PC-3 (cell line): ENCODE measurements at places on chromosomes 7 and 10.

GRCh38 chr10:125206623-125207022 is 46.3 kb upstream of the CTBP2 start:
- no peaks in the 10 kb centered on the region for H3K36me3 ChIP-seq
- no peak overlapping the region for H3K4me3 ChIP-seq
- no peaks in the 10 kb centered on the region for H3K27me3 ChIP-seq
- DNase-seq: no peak
- H3K4me1 ChIP-seq: peaks cover 4% of the 10 kb centered on the region
- H3K27ac ChIP-seq: no peak overlapping the region

DNA sequence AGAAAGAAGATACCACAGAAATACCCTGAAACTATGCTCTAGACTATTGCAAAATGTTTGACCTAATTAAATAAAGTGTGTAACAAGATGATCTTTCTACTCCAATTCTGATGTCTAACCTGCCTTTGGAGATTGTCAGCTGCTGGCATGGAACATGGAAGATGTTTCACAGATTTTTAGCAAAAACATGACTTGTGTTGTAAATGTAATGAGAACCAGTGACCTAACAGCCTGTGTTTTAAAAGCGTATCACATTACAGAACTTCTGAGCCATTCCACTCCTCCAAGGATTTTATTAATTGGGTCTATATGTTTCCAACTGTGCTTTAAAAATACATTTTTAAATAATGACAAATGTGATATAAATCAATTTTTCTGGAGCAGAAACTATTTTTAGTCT is 526.3 kb upstream of the SEMA3D start:
- no peaks in the 10 kb centered on the region for H3K27me3 ChIP-seq
- H3K36me3 ChIP-seq: no peaks in the 10 kb centered on the region
- no peaks in the 10 kb centered on the region for H3K4me1 ChIP-seq
- H3K4me3 ChIP-seq: no peak overlapping the region
- H3K27ac ChIP-seq: no peak overlapping the region

DNA sequence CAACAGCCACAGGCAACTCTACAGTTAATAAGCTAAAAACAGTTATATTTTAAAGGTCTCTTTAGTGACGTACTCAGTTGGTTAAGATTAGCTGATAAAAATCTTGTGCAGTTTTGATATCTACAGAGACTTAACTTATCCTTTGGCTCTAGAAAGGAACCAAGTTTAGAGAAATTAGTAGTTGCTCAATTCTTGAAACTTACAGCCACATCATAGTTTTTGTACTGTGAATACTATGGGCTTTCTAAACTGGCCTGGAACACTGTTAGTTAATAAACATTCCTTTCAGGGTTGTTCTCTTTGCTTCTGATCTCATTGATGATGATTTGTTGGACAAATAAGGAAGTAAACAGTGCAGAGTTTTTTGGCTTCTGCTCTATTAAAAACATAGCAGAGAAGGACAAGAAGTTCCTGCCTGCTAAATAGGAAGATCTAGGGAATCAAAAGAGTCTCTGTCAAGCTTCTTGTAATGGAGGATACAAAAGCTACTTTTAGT is 73.1 kb downstream of the MKLN1 start:
- H3K27me3 ChIP-seq: no peaks in the 10 kb centered on the region
- H3K4me1 ChIP-seq: peaks cover 6% of the 10 kb centered on the region; the same call in 1 of the 2 replicates
- peaks cover 33% of the 10 kb centered on the region for H3K36me3 ChIP-seq
- DNase-seq: peak; percentile 35
- peak overlapping the region; percentile 12; the same call in 1 of the 2 replicates for H3K27ac ChIP-seq

DNA sequence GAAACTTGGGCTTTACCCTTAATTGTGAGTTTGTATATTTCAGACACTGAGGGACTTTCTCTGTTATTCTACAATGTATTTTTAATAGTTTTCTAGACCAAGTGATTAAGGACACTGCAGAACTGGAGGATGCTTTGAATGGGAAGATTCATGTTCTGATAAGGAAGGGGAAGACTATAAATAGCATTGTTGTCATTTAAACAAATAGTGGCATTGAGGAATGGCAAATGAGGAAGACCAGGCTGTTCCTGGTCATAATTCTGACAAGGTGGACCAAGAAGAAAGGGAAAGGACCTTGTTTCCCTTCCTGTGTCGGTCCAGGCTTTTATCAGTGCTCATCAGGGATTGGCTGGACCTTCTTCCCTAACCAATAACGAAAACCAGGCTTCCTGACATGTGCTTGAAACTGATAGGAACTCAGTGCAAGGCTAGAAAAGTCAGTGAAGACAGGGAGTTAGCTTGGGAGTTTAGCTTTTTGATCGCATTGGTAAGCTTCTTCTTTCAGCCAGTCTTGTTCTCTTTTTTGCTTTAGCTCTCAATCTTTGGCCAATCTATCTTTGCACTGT is 116.2 kb downstream of the ITGA8 start:
- H3K27me3 ChIP-seq: peaks cover 47% of the 10 kb centered on the region
- H3K4me3 ChIP-seq: no peak overlapping the region
- no peak overlapping the region for H3K27ac ChIP-seq
- H3K36me3 ChIP-seq: no peaks in the 10 kb centered on the region
- no peak for DNase-seq

DNA sequence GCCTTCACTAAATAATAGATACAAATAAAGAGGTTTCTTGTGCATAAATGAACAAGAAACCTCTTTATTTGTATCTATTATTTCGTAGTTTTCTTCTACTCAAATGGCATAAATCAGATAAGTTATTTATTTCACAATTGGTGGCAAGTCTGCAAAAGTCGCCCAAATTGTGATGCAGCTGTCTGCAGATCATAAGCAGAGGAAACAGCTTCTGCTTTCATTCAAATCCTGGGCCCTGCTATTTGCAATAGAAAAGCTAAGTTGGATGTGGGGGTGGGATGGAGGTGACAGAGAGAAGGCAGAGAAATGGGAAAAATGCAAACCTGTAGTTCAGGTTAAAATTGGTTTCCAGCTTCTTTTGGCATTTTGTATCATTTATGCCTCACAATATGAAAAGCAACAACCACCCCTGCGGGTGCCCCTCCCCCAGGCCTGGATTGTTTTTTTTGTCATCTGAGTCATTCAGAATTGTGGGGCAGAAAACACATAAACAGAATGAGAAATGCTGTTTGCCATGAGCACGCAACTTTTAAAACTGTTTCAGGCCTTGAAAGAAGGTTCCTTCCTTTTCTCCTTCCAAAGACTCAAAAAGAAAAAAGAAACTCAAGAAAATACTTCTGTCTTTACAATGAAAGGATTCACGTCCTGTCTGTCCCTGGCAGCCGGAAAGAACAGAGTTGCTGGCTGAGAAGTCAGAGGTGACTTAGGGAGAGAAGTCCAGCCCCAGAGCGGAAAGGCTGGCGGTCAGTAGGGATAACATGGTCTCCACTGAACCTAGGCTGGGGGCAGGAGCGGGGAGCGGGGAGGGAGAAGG is 132.9 kb downstream of the BAMBI start:
- no peaks in the 10 kb centered on the region for H3K27me3 ChIP-seq
- H3K27ac ChIP-seq: 0 out of 2 replicates have a peak overlapping the region, but pooled peaks have one; percentile 13
- DNase-seq: peak; percentile 4
- no peaks in the 10 kb centered on the region for H3K36me3 ChIP-seq

DNA sequence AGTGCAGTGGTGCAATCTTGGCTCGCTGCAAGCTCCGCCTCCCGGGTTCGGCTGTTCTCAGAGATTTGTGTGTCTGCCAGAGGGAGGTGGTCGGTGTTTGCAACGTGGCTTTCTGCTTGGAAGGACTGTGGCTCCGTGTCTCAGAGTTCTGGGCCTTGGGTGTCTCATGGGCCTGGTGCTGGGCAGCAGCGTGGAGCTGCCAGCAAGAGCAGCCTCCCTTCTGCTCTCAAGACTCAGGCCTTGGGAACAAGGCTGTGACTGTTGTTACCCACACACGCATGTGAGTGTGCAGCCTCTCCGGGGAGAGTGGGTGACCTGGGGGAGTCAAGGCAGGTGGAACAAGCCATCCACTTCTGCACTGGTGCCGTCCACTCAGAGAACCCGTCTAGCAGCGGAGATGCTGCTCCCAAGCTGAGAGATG is 52.0 kb downstream of the VIPR2 start:
- no peak overlapping the region for H3K27ac ChIP-seq
- no peaks in the 10 kb centered on the region for H3K36me3 ChIP-seq
- H3K4me3 ChIP-seq: no peak overlapping the region

GRCh38 chr7:151469281-151469680 is 29.3 kb upstream of the CRYGN start:
- H3K36me3 ChIP-seq: peaks cover 80% of the 10 kb centered on the region
- no peak overlapping the region for H3K4me3 ChIP-seq
- H3K4me1 ChIP-seq: peaks cover 9% of the 10 kb centered on the region; the same call in 1 of the 2 replicates
- H3K27me3 ChIP-seq: no peaks in the 10 kb centered on the region

DNA sequence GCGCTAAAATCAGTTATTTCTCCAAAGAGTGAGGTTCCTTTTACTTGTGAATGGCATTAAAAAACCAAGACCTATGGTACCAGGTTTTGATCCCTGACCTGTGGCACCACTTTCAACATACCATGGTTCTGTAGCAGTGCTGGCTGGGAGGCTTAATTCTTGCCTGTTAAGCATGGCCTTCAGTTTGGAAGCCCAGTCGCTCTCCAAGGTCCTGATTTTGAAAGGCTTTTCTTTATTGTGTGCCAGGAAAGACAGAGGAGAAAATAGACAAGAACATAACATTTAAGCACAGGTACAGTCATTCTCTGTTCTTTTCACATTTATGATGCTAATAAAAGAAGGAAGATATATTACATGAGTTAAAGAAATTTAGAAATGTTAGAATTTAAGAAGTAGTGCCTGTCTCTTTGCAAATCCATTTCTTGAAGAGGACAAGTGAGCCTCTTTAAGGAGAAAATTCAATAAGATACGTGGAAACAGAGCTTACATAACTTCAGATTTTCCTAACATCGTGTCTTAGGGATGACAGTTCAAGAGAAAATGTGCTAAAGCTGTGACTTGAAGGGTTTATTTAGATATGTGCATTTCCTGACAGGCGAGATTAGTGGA is 357.6 kb downstream of the DPP6 start:
- DNase-seq: peak; percentile 22
- no peak overlapping the region for H3K27ac ChIP-seq
- no peaks in the 10 kb centered on the region for H3K4me1 ChIP-seq
- no peak overlapping the region for H3K4me3 ChIP-seq
- H3K27me3 ChIP-seq: no peaks in the 10 kb centered on the region

- peak; percentile 71 for DNase-seq
- peak overlapping the region; percentile 67 for H3K27ac ChIP-seq
- H3K4me3 ChIP-seq: peak overlapping the region; percentile 10
- no peaks in the 10 kb centered on the region for H3K27me3 ChIP-seq
- H3K4me1 ChIP-seq: peaks cover 45% of the 10 kb centered on the region
These were observed 171.3 kb downstream of the MAGI2 start for GRCh38 chr7:79282070-79282694.

DNA sequence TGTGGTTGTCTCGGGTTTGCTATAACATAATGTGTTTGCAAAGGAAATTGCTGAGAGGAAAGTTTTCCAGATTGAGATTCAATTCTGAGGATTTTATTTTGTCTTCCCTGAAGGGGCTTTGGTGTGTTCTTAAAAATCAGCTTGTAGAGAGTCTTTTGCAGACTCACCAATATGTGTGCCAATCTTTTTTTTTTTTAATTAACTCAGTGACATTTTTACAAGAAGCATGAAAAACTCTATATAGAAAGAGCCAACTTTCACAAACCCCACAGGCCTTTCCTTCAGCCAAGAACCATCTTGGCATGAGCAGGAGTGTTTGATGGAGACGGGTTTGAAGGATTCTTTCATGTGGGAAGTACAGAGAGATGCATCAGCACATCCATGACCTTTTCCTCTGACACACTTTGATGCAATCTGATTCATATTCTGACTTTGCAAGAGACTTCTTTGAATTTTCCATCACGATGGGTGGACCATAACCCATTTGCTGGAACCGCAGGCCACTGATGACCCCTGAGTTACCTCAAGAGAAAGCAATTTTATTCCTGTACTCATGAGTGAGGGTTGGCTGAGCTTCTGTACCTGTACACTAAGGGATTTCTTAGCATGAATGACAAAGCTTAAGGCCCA is 892.6 kb downstream of the XPNPEP1 start:
- H3K4me1 ChIP-seq: no peaks in the 10 kb centered on the region
- no peaks in the 10 kb centered on the region for H3K27me3 ChIP-seq
- no peaks in the 10 kb centered on the region for H3K36me3 ChIP-seq
- no peak overlapping the region for H3K27ac ChIP-seq
- no peak overlapping the region for H3K4me3 ChIP-seq

DNA sequence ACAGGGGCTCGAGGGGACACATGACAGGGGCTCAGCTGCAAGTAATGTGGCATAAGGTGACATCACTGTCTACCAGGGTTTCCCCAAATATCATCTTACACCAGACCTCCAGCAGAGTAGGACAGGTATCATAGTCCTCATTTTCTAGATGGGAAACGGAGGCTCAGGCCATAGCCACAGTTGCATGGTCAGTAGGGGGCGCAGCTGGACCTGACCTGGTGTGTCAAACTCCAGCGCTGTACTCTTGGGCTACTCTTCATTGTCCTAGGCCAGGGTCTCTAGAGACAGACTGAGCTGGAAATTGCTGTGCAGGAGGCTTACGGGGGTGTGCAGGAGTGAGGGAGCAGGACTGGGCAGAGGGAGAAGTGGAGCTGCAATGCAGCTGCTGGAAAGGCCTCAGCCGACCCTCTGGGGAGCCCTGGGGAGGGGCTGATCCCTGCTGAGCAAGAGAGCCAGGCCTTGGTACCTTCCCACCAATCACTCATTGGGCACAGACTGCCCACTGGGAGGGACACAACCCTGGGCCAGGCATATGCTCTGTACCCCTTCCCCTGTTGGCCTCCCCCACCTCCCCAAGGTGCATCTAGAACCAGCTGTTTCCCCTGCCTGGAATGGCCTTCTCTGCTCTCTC is 89.9 kb downstream of the CDH23 start:
- H3K27me3 ChIP-seq: peaks cover 13% of the 10 kb centered on the region
- no peaks in the 10 kb centered on the region for H3K4me1 ChIP-seq
- H3K4me3 ChIP-seq: no peak overlapping the region
- peak; percentile 50 for DNase-seq

- no peaks in the 10 kb centered on the region for H3K36me3 ChIP-seq
- H3K27me3 ChIP-seq: no peaks in the 10 kb centered on the region
- no peaks in the 10 kb centered on the region for H3K4me1 ChIP-seq
- H3K4me3 ChIP-seq: no peak overlapping the region
These were observed 206.7 kb downstream of the KIAA1217 start for GRCh38 chr10:24415455-24416125.

DNA sequence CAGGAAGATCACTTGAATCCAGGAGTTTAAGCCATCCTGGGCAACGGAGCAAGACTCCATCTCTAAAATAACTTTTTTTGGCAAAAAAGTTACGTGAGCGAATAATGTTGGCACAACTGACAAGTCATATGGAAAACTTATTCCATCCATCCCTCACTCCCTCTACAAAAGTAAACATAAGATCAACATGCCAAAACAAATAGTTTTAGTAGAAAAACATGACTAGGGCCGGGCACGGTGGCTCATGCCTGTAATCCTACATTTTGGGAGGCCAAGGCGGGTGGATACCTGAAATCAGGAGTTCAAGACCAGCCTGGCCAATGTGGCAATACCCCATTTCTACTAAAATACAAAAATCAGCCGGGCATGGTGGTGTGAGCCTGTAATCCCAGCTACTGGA is 25.6 kb downstream of the SLC25A16 start:
- H3K27ac ChIP-seq: no peak overlapping the region
- H3K27me3 ChIP-seq: no peaks in the 10 kb centered on the region
- H3K36me3 ChIP-seq: peaks cover 44% of the 10 kb centered on the region
- no peak overlapping the region for H3K4me3 ChIP-seq
- no peaks in the 10 kb centered on the region for H3K4me1 ChIP-seq
